ENCODE measurements at places on chromosomes 16 and 17. TPM values are rescaled to one million over a fixed set of nuclear protein-coding genes. Genes with fewer than 3 reads are reported as not detected.

DNA sequence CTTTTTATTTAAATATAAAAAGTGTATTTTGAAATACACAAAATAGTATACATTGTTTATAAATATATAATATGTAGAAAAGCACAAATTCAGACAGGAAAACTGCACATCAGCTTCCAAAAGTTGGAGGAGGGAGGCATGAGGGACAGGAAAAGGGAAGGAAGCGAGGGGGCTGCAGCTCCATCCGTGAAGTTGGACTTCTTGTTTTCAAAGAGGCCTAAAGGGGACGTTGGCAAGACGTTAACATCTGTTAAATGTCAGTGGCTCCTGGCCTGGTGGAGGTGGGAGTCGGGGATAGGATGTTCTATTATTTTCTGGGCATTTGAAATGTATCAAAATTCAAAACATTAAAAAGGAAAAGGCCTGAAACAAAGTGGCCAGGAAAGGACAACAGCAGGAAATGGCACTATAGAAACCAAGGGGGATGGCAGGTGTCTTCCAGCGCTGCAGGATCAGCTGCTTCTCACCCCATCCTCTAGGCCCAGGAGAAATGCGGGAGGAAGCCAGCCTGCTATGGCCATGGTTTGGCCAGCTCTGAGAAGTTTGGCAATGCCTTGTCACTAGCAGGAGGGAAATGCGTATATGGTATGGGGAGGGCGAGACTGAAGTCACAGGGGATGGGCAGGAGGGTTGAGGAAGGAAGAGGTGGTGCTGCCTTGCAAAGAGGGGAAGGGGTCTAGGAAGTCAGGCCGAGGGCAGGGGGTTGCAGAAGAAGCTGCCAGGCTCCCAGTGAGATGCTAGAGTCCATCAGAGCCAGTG, 6.4 kb downstream of the CMTM2 start:
- no peak for DNase-seq

GRCh38 chr16:79001156-79001967, 599.2 kb downstream of the MAF start:
- no peak for DNase-seq

DNA sequence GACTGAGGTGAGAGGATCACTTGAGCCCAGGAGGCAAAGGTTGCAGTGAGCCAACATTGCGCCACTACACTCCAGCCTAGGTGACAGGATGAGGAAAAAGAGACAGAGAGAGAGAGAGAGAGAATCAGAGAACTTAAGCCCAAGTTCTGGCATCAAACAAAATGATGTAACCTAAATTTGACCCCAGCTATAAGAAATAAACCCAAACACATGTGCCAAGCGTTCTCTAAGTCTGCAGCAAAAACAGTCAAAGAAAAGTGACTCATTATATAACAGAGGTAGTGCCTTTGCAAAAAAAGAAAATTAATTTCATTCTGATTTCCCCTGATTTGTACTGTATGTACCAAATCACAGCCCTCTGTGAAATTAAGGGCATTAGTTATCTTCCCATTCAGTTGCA, 89.5 kb downstream of the CDH11 start:
- no peak for DNase-seq

HYDIN gene
- total RNA-seq: 5.4 TPM

PMFBP1 gene
- not detected for total RNA-seq

Measured in heart left ventricle (tissue), 16 donors.